ENCODE measurements at places on chromosomes 13 and 19.
A peak's percentile ranks its signal among the peaks of the same experiment; 100 is the strongest.

- DNase-seq = no peak
Observed at GRCh38 chr19:2524840-2525723, 49.2 kb downstream of the GADD45B start.

GRCh38 chr13:36475468-36475867 lies 43.2 kb downstream of the CCNA1 start:
- no peak for DNase-seq

DNA sequence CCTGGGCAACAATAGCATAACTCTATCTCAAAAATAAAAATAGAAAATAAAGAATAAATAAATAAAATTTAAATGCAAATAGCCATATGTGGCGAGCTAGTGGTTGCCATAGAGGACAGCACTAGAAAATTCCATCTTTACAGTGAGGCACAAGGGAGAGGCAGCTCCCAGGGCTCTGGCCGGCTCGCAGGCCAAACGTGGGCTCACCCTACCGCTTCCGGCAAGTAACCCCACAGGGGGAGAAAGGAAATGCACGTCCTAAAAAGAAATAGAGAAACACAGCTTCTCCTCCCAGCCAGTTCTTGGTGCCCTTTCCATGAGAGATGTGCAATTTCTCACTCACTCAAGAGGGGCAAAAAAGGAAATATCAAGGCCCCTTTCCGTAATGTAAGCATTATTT lies 12.4 kb upstream of the GRWD1 start:
- no peak for DNase-seq

GRCh38 chr13:25874064-25874737 lies 177.6 kb downstream of the SHISA2 start:
- no peak for DNase-seq

- DNase-seq = peak; percentile 15
Observed at GRCh38 chr13:109684824-109685202, 101.6 kb downstream of the IRS2 start.

DNA sequence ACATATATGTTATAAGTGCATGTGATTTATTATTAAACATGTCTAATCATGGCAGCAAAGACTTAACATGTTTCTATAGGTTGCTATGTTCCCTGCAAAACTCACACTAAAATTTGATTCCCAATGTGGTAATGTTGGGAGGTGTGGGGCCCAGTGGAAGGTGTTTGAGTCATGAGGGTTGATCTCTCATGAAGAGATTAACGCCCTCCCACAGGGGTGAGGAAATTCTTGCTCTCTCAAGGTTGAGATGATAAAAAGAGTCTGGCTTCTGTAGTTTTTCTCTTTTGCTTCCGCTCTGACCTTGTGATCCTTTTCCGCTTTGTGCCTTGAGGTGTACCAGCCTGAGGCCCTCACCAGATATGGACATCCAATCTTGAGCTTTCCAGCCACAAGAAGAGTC lies 737.5 kb upstream of the SLITRK5 start:
- no peak for DNase-seq

GRCh38 chr13:77545626-77546412 lies 10.3 kb downstream of the SCEL start:
- DNase-seq = peak; percentile 18

DNA sequence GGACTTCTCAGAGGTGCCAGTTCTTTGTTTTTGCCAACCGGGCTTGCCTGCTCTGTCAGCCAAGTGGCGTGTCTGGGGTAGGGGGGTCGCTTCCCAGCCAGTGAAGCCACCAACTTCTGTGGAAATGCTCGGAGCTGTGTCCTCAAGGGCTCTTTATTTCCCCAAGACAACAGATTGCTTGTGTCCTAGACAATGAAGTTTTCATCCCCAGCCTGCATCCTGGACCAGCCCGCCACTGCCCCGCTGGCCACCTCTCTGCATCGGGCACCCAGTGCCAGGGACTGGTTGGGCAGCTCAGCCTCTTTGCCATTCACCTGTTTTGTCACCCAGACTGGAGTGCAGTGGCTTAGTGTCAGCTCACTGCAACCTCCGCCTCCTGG lies 3.7 kb downstream of the RAB11B start:
- DNase-seq = no peak

DNA sequence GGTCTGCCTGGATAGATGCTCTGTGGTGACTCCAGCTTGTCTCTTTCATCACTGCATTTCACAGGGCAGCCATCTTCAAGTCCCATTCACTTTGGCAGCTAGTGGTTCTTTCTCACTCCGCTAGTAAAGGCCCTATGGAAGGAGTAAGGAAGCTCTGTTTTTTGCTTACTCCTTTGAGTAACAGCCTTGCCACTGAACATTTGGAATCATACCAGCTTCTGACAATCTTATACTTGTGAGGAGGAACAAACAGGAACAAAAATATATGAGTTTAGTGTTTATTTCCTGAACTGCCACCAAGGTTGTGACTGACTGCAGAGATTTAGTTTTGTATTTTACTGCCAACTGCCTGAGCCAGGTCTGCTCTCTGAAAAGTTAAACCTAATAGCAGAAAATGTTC lies 38.7 kb downstream of the KCTD4 start:
- DNase-seq = no peak

GRCh38 chr13:92938486-92939020 lies 288.1 kb upstream of the GPC6 start:
- DNase-seq = no peak

- DNase-seq = no peak
Observed at GRCh38 chr13:75305059-75305458, 176.9 kb downstream of the TBC1D4 start.

DNA sequence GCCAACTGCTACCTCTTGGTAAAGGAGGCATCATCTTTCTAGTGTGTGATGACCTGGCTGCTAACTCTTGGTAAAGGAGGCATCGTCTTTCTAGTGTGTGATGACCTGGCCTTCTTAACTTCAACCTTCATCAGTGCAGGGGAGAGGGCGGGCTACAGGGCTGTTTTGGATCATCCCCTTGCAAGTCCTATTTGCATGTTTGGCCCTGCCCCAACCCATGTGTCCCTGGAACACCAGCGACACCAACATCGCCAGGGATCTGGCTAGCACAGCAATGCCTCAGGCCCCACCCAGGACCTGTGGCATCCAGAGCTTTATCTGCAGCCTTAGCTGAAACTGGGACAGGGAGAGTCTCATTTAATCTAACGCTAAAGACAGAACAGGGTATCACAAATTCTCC lies 492.4 kb downstream of the MYO16 start:
- no peak for DNase-seq

DNA sequence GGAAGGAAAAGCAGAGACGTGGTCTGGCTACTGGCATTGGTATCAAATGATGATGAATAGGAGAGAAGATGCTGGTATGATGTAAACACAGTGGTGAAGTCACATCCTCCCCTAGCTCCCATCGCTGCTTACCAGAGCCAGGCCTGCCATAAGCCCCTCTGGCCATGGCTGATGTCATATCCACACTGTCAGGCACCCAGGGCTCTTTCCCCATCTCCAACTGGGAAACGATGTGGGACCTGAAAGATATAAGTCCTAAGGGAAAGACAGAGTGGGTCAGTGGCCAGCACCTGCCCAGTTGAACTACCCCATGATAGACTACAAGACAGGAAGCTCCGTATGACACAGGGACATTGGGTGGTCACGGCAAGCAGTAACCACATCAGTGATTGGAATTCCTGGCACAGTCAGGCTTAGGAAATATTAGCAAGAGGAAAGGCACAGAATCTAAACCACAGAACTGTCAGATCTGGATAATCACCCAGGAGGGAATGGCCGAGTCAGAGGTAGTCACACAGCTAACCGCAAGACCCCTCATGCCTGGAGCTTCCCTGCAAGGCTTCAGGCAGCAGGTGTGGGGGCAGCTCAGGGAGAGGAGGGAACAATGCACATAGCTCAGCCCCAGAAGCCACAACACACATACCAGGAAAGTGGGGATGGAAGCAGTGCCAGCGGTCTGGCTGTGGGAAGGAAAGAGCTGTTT lies 3.8 kb downstream of the ZNF792 start:
- DNase-seq = no peak

GRCh38 chr19:29841209-29841558 lies 29.4 kb downstream of the CCNE1 start:
- no peak for DNase-seq

DNA sequence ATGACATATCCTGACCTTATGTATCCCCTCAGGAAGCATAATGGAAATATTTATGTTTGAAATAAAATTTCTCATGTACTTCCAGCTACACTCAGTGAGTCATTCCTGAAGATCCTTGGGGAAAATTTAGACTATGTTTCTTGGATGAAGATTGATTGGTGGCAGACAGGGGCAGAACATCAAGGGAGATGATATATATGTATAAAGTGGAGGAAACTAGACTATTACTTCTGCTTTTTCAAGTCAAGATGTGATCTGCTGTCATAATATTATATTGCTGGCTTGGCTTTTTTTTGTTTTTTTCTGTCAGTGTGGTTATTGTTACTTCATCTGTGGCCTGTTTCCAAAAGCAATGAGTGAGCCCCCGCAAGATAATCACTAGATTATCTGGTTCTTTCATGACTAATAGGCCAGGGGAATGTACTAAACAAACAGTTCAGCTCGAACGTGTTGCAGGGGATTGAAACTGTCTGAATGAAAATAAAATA lies 87.2 kb upstream of the TNFSF11 start:
- DNase-seq = no peak
